EH (cell line): ENCODE measurements at places on chromosomes 16 and 17.

DNA sequence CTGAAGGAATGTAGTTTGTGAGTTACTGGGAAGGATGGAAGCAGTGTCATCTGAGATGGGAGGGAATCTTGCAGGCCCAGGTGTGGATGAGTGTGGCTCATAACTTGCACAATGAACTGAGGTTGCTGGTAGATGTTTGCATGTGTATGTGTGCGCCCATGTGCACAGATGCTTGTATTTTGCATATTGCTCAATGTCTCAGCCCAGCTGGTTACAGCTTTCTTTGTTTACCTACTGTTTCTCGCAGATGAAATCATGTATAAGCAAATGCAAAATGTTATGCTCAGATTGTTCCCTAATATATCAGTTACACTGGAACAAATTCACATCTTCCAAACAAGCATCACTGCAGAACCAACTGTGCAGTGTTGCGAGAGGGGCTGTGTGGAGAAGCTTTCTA is 452.2 kb upstream of the EEF2KMT start:
- no peak for DNase-seq

- peak; percentile 37 for DNase-seq
Measured at GRCh38 chr16:11032922-11033291, 88.5 kb downstream of the CLEC16A start.

- DNase-seq = peak; percentile 76
Measured at GRCh38 chr17:59423137-59423724, 91.8 kb downstream of the YPEL2 start.

GRCh38 chr17:56499799-56500388 is 93.6 kb upstream of the NOG start:
- peak; percentile 40 for DNase-seq

DNA sequence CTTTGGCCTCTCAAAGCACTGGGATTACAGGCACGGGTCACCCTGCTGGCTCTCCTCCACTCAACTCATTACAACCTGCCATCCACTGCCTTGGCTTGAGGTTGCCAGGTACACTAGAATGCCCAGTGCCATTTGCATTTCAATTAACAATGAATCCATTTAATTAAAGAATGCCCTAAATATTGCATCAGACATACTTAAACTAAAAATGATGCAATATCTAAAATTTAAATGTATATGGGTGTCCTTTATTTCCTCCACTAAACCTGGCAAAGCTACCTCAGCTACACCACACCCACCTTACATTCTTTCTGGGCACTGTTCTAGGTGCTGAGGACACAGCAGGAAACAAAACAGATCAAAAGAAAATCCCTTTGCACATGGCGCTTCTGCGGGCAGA is 382.2 kb upstream of the ZFHX3 start:
- DNase-seq = no peak

- DNase-seq = peak; percentile 72
Measured at GRCh38 chr16:83835586-83836566, 28.1 kb downstream of the HSBP1 start.

DNA sequence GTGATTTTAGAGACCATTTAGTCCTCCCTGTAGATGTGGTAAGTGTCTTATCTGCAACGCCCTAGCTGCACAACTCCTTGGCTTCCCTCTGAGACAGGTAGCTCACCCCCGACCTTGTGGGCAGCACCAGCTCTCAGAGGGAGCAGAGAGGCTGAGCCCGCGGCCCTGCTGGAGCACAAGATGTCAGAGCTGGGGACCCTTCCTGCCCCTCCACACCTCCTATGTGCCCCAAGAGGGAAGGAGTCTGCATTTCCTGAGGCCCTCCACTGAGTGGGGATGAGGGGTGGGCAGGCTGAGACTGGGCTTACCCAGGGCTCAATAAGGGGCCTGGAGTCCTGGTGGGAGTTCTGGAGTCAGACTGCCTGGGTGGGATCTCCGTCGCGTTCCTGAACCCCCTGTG is 12.2 kb upstream of the ADGRG1 start:
- no peak for DNase-seq

GRCh38 chr17:69412251-69412671 is 2.2 kb upstream of the MAP2K6 start:
- DNase-seq = no peak

- no peak for DNase-seq
Measured at GRCh38 chr16:27776556-27777225, 226.7 kb downstream of the KATNIP start.

- peak; percentile 99 for DNase-seq
Measured at GRCh38 chr17:77391668-77392375, 251.1 kb downstream of the SEC14L1 start.

DNA sequence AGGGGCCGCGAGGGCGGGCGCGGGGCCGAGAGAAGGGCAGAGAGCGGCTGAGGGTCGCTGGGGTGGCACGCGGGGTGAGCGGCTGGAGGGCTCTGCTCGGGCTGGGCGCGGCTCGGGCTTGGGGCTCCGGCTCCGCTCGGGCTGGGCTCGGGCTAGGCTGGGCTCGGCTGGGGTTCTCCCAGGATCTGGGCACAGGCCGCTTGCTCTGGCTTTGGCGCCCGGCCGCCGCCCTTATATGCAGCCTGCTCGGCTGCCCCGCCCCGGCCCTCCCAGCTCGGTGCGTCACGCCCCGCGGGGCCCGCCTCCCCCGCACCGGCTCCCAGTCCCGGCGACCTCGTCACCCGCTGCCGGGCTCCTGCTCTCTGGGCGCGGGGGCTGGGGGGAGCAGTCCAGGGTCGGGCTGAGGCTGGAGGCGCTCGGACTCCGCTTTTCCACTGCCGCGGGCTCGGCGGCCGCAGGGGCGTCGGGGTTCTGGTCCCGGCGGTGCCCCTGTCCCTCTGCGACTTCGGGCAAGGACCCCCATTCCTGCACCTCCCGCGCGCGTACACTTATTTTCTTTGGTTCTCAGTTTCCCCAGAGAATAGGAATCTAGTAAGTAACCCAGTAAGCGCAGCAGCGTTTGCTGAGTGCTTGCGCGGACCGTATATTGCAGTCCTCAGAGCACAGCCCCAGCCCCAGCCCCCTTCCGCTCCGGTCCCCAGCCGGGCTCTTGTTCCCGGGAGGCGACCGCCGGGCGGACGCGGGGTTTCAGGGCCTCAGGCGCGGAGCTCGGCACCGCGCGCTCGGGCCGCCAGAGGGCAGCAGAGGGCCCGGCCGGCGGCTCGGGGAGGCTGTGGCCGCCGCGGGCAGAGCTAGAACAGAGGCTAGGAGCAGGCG is at the start of gene RASD1:
RASD1 (minus strand) TSS at position 207 of the 876 bp plus-strand sequence. CDS start 214 bp downstream, outside the sequence.
- DNase-seq = peak; percentile 87

DNA sequence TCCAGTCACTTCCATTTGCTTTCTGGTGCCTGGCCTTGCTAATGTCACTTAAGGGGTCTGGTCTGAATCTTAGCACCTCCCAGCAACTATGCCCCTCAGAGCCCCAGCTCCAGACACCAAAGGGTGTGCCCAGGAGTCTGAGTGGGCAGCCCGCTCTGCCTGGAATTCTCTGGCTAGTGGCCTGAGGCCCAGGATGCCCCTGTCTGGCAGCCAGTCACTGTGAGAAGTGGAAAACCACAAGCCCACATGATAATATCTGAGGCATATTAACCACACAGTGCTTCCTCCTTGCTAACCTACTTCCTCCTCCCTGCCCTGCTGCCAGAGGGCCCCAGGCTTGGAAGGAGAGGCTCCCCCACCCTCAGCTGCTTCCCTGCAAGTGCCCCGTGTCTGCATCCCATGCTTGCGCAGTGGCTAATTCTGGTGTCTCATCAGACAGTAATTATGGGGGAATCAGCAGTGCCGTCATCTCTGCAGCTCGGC is 14.0 kb downstream of the SRCIN1 start:
- DNase-seq = peak; percentile 55

DNA sequence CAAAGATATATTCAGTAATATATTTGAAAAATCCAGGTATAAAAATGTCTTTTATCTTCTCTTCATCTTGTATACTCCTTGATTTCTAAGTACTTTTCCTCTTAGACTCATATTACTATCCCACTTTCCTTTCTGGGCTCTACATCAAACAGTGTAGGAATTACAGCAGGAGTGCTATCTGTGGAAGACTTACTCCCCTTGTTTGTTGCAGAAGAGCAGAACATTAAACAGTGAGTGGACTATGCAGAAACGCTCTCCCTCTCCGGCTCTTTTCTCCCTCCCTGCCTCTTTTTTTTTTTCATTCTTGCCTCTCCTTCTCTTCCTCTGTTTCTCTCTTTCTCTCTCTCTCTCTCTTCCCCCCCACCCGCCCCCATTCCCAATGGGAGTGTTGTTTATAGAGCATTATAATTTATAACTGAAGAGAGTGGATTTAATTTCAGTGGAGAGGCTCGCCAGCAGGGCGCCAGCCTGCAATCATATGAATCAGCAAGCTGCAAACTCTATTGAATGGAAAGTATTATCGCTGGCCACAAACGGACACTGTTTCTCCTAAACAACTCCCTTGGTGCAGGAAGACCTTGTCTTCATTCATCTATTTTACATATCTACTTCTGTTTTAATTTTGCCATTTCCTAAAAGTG is 242.3 kb upstream of the TBX2 start:
- peak; percentile 54 for DNase-seq

GRCh38 chr17:628089-628941 is 86.3 kb downstream of the VPS53 start:
- DNase-seq = peak; percentile 30

GRCh38 chr17:73533781-73534180 is 110.5 kb downstream of the SDK2 start:
- no peak for DNase-seq

DNA sequence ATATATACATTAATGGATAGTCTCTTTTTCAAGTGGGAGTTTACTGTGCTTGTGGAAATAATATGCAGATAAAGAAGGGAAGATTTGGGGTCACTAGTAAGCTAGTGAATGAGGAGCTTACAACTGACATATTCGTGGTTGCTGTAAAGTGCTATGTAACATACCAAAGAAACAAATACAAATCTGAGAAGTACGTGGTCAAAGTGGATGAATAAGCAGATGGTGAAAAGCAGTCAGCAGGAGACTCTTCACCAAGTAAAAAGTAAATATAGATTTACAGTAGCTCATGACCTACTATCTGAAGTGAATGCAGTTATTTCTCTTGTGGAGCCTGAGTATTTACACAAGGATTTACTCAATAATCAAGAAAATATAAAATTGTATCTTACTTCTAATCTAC is 136.6 kb upstream of the ELAC2 start:
- DNase-seq = peak; percentile 19

GRCh38 chr16:2042171-2042985 is 5.3 kb downstream of the NTHL1 start:
- no peak for DNase-seq

DNA sequence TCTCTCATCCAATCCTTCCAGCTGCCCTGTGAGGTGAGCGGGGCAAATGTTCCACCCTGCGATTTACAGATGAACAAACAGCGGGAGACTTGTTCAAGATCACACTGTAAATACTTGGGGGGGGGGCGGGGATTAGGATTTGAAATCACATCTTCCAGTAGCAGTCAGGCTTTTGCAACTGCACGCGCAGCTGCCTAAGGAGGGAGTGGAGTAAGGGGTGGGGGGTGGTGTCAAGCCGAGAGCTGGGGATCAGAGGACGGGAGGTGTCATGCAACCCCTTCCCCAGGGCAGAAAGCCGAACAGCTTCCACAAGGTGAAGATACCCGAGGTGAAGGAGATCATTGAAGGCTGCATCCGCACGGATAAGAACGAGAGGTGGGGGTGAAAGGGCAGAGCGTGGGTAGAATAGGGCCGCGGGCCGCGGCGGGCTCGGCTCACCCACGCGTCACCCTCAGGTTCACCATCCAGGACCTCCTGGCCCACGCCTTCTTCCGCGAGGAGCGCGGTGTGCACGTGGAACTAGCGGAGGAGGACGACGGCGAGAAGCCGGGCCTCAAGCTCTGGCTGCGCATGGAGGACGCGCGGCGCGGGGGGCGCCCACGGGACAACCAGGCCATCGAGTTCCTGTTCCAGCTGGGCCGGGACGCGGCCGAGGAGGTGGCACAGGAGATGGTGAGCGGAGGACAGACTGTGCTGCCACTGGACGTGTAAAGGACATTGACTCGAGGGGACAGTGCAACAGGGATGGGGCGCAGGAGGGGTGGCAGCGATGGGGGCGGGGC is 4.6 kb downstream of the WNK4 start:
- no peak for DNase-seq

DNA sequence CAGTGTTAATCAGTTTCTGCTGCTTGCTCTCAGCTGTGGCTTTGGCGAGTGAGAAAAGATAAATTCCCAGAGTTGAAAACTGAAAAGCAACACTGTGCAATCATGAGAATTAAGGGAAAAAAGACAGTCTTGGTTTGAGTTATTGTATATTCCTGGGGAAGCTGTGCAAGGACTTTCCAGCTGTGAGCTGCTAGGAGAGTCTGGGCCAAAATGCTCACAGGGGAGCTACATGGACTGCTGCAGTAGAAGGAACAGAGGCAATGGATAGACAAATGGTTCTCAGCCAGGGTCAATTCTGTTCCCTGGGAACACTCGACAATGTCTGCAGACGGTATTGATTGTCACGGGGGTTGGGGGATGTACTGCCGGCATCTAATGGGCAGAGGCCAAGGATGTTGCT is 102.0 kb upstream of the ADAMTS18 start:
- no peak for DNase-seq

GRCh38 chr17:69342896-69343644 is 16.1 kb upstream of the ABCA5 start:
- DNase-seq = no peak

- DNase-seq = no peak
Measured at GRCh38 chr16:20026361-20027072, 47.2 kb downstream of the GPR139 start.

DNA sequence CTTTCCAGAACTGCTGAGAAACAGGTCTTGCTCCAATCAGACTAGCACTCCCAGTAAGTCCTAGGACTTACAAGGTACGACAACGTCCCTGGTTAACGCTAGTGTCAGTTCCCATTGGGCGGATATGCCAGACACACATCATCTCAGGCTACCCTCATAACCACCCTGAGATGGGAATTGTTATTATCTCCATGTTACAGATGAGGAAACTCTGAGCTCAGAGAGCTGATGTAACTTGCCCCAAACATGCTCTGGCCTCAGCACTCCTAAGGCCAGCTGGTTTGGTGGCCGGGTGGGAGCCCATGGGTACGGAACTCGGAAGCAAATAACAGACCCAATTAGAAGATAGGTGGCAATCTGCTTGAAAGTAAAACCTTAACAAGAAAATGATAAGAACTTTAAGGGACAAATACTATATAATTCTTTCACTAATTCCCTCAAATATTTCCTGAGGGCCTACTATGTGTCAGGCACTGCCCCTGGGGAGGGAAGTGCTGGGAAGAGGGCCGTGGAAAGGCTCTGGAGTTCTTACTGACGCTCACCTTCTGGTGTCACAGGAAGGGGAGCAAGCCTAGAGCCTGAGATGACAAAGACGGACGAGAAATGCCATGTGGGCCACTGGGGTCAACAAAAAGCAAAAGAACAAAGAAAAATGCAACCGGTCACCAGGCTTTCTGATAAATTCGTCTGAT is 6.9 kb downstream of the CREBBP start:
- DNase-seq = no peak

DNA sequence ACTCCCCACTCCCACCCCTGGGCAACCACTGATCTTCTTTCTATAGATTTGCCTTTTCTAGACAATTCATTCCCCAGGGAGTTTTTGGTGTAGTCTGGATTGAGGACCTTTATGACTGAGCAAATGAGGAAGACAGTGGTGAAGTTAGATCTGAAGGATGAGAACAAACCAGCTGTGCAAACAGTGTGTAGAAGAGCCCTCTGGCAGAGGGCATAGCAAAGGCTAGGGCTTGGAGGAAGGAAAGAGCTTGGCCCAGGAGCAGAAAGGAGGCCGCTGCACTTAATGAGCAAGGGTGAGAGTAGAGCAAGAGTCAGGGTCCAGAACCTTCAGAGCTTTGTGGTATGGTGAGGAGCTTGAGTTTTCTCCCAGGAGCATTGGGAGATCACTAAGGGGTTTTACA is 352.7 kb downstream of the CA10 start:
- no peak for DNase-seq

GRCh38 chr16:69520800-69521602 is 44.8 kb upstream of the NFAT5 start:
- peak; percentile 46 for DNase-seq
